ENCODE measurements at places on chromosomes 7 and 10.

GRCh38 chr10:22852712-22853353 is 75.0 kb upstream of the ARMC3 start:
- no peaks in the 10 kb centered on the region for H3K36me3 ChIP-seq
- no peaks in the 10 kb centered on the region for H3K27me3 ChIP-seq
- DNase-seq: no peak
- H3K27ac ChIP-seq: no peak overlapping the region
- H3K4me1 ChIP-seq: peaks cover 20% of the 10 kb centered on the region

DNA sequence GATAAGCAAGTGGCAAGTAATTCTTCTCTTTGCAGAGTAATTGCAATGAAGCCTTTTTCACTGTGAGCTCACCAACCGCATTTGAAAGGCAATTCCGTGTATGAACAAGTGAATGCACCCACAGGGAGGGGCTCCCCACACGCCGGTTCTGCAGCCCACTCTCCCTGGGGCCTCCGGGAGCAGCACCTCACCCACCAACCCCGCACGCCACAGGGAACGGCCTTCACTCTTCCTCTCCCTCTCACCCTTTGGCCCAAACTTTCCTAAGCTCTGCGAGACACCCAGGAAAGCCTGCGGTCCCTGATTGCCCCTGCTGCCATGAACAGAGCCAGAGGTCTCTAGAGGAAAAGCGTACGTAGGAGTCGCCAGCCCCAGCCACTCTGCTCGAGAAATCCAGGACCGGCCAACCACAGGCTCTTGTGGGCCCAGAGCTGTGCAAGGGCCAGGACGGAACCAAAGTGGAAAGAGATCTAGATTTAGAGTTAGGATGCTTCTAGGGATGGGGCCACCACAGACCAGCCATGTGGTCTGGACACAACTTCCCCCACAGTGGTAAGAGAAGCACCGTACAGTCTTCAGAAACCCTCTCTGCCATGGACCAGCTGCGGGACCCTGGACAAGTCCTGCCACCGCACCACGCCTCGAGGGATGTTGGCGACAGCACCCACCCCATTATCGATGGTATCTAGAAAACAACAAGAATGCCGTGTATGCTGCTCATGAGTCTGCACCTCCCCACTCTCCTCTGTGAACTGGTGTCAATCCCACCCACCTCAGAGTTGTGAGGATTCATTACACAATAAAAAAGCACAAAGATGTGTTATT is 3.6 kb downstream of the WDR86 start:
- H3K4me1 ChIP-seq: peaks cover 29% of the 10 kb centered on the region
- H3K27me3 ChIP-seq: peaks cover 21% of the 10 kb centered on the region
- no peaks in the 10 kb centered on the region for H3K36me3 ChIP-seq
- no peak overlapping the region for H3K27ac ChIP-seq
- H3K4me3 ChIP-seq: no peak overlapping the region

- no peak for DNase-seq
- no peak overlapping the region for H3K27ac ChIP-seq
- H3K4me3 ChIP-seq: no peak overlapping the region
These were observed 95.3 kb downstream of the HDAC9 start for GRCh38 chr7:18590744-18591340.

DNA sequence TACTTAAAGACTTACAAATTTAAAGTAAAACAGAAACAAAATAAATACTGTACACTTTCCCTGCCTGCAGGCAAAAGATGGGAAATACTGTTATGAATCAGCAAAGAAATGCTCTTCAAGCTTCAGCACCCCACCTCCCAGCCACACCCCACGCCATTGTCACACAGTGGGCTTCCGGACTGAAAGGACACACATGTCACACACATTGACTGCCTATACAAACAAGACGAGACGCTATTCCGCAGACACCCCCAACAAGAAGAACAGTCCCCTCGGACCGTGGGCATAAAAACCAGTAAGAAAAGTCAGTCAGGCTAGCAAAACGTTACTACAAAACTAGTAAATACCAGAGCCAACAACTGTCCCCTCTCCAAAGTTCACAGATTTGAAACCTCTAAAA is 22.2 kb upstream of the PARP12 start:
- no peak overlapping the region for H3K4me3 ChIP-seq
- H3K4me1 ChIP-seq: no peaks in the 10 kb centered on the region
- H3K27me3 ChIP-seq: no peaks in the 10 kb centered on the region
- H3K27ac ChIP-seq: no peak overlapping the region
- H3K36me3 ChIP-seq: peaks cover 22% of the 10 kb centered on the region

- no peak overlapping the region for H3K27ac ChIP-seq
- no peak overlapping the region for H3K4me3 ChIP-seq
- peaks cover 9% of the 10 kb centered on the region for H3K4me1 ChIP-seq
- no peaks in the 10 kb centered on the region for H3K27me3 ChIP-seq
- DNase-seq: no peak
These were observed 36.3 kb downstream of the RBM20 start for GRCh38 chr10:110680273-110681020.

DNA sequence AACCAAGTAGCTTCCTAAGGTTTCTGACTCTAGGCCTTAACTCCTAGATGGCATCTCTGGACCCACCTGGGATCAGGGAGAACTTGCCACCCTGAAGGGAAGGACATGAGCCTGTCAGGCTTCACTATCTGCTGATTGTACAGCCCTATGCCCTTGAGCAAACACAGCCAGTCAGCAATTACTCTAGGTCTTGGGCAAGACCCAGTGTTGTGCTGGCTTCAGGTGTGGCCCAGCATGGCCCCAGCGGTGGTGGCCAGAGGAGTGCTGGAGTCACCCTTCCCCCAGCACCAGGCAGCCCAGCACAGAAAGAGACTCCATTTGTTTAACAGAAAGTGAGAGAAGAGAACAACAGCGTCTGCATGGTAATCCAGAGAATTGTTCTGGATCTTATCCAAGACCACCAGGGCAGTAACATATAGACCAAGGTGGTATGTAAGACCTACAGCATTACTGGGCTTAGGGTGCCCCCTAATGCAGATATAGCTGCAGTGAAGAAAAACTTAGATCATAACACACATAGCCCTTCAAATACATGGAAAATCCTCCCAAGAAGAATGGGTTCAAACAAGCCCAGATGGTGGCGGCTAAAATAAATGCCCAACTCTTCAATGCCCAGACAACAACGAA is 207.7 kb downstream of the MAGI2 start:
- no peaks in the 10 kb centered on the region for H3K27me3 ChIP-seq
- H3K4me1 ChIP-seq: peaks cover 5% of the 10 kb centered on the region
- H3K4me3 ChIP-seq: no peak overlapping the region
- H3K27ac ChIP-seq: no peak overlapping the region

Data from esophagus muscularis mucosa (tissue), 4 donors.